ENCODE measurements at places on chromosomes 2 and 18.

GRCh38 chr2:149020432-149020851 is 18.1 kb upstream of the LYPD6B start:
- no peak for DNase-seq

DNA sequence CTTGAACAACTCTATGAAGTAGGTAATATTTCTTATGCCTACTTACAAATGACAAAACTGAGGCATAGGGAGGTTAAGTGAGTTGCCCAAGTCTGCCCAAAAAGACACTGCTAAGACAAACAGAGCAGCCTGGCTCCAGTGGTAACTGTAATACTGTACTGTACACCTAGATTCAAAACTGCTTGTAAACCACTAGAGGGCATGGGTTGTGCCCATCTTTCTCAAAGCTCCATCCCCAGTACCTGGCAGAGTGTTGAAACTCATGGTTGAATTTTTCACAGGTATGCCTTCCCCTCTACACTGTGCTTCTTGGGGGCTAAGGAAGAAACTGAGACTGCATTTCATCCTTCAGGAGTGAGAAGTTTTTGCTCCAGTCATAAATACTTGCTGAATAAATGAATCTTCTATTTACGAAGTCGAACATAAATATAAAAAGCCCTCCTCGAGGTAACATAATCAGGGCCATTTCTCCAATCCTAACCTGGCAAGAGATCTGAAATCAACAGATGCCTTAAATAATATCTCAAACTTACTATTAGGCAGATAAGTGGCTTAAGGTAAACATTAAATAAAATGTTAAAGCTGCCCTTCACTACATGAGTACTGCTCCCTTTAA is 2.0 kb downstream of the PPP4R1 start:
- DNase-seq: no peak

DNA sequence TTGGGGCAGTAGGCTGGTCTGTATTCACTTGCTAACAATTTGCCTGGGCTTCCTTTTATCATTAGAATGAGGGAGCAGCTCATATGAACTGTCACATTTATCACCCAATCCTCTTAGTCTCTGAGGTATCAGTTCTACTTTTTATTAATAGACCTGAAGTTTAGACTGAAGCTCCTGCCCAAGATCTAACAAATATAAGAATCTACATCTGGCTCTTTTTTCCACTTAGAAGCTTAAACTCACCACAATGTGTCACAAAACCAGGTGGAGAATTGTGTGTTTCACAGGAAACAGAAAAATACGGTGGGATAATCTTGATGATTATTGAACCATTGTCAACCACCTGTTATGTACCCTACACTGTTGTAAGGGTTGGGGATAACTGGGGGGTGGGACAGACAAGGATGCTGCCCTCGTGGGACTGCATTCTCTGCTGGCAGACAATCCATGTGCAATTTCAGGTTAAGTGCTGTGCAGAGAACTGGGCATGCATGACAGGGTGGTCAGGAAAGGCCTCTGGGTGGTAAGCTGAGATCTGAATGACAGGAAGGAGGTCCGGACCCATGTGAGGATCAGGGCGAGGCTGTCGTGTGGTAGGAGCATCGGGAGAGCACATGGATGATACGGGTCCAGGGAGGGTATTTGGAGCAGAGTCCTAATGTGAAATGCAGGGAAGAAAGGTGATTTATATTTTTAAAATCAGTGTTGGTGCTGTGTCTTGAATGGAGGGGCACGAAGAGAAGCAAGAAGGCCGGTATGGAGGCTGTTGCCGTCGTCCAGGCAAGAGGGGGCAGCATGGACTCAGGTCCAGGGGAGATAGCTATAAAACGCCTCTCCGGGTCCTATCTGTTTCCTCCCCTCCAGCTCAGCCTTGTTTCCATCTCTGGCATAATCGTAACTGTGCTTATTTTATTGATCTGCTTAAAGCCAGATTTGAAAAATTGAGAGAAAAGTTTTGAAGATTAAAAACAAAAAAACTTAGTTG is 17.6 kb downstream of the MYL12B start:
- no peak for DNase-seq

GRCh38 chr2:165016772-165017411 is 61.6 kb upstream of the SLC38A11 start:
- no peak for DNase-seq

DNA sequence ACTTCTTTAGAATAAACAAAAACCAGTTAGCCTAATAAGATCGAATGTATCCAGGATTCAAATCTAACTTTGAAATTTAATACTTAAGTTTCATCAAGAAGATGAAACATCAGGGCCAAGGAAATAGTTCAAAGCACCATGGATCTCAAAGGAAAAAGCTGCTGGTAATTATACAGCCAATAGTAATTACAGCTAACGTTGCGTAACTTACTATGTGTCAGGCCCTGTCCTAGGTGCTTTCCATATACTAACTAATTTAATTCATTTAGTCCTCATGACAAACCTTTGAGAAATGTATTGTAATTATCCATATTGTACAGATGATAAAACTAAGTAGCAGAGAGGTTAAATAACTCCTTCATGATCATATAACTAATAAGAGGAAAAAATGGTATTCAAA is 598.6 kb downstream of the NYAP2 start:
- DNase-seq: no peak

GRCh38 chr18:10242936-10243680 is 211.3 kb upstream of the APCDD1 start:
- no peak for DNase-seq

GRCh38 chr18:9835113-9835755 is 50.5 kb upstream of the TXNDC2 start:
- DNase-seq: no peak

- no peak for DNase-seq
Measured at GRCh38 chr18:3886575-3887322, 436.8 kb downstream of the TGIF1 start.

GRCh38 chr18:55097456-55098170 is 138.4 kb upstream of the CCDC68 start:
- no peak for DNase-seq

DNA sequence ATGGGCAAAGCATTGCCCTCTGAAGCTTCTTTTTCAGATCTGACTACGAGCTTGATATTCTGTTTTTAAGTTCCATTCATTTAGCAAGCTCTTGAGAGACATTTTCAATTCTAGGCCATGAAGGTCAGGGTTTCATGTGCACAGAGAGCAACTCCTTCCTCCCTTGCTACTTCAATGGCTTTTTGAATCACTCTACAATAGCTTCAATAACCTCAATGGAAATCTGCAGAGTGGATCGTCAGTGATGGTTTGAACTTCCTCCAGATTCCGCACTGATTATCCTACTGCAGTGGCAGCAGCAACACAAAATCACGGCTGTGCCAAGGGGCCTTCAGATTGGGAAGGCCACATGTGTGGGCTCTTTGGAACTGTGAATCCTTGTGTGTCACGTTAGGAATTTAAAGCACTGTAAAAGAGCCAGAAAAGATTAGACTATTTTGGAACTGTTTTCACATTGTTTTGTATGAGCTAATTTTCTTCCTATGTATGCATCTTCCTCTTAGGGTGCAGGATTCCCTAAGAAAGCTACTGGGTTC is 88.4 kb upstream of the MGAT4A start:
- DNase-seq: no peak

GRCh38 chr2:158578703-158579330 is 122.1 kb downstream of the PKP4 start:
- DNase-seq: no peak

DNA sequence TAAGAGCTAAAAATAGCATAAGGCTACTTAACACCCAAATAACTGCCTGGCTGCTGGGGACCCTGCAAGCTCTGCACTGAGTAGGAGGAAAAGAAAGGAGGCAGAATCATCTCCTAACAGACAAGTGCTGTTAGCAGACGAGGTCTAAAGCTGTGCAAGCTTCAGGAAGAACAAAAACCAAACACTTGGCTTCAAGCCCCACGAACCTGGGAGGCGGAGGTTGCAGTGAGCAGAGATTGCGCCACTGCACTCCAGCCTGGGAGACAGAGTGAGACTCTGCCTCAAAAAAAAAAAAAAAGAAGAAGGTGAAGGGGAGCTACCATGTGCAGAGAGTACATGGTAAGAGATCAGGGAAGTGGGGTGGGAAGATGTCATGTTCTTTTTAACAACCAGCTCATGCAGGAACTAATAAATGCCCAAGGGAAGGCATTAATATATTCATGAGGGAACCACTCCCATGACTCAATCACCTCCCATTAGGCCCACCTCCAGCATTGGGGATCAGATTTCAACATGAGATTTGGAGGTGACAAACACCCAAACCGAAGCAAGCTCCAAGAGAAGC is 28.8 kb upstream of the INO80C start:
- no peak for DNase-seq

- no peak for DNase-seq
Measured at GRCh38 chr2:25302758-25303375, 38.9 kb downstream of the DNMT3A start.

- DNase-seq: no peak
Measured at GRCh38 chr2:135585586-135585985, 54.3 kb downstream of the R3HDM1 start.

DNA sequence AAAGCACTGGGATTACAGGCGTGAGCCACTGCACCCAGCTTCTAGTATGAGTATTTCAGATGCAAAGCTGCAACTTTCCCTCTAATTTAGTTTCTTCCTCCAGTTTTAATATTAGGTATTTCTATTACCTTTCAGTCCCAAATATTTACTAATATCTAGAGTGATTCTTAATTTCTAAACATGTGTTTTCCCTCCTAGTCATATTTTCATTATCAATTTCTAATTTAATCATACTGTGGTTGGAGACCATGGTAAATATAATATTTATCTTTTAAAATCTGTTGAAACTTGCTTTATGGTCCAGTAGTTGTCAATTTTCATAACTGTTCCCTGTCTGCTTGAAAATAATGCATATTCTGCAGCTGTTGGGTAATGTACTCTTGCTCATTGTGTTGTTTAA is 245.9 kb upstream of the REV1 start:
- DNase-seq: no peak

DNA sequence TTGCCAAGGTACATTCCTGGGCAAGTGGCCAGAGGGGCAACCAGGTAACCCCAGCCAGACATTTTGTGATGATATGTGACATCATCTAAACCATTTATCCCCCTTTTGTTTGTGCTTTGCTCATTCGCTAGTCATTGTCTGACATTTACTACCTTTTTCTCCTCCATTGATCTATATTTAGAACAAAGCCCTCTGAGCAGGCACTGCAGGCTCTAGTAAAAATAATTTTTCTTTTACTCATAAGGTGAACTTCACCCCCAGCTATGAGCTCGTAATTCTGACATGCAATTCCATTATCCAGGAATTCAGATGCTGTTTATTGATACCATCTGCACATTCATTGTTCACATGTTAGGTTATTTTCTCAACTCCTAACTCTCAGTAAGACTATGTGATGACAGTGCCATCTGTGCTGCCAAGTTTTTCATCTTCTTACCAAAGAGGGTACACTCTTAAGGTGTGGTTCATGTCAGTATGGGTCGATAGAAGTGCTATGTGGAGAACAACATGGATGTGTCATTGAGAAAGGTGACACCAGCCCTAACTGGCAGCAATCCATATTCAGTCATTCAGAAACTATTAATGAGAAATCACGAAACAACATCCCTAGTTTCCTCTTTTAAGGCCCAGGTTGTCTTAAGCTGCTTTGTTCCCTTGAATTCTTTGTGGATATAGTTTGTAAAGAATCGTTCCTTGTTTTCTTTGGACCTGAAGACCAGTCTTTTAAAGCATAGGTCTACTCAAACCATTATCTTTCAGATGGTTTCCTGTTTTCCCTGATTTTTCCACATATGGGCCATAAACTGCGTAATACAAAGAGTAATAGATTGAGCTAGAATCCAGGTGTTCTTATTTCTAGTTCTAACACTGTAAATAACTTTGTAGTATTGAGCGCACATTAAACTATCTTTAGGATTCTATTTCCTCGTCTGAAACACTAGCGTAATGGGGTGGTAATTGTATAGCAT is 978.1 kb upstream of the CDH2 start:
- DNase-seq: no peak

DNA sequence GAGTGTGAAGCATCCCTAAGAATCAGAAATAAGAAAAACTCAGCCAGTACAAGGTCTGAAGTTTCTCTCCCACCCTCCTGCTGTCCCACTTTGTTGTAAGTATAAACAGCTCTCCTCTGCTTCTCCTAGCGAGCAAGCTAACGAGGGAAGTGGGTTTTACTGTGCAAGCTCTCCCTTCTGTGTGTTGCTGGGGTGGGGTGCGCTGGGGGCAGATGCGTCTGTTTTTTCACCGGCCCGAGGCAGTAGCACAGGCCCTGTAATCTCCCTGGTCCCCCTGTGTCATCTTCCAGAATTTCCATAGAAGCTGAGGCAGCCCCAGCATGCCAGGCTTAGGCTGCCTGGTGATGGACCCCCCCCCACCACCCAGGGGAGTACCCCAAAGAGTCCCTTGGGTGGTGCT is 9.4 kb upstream of the CXCR4 start:
- DNase-seq: no peak

DNA sequence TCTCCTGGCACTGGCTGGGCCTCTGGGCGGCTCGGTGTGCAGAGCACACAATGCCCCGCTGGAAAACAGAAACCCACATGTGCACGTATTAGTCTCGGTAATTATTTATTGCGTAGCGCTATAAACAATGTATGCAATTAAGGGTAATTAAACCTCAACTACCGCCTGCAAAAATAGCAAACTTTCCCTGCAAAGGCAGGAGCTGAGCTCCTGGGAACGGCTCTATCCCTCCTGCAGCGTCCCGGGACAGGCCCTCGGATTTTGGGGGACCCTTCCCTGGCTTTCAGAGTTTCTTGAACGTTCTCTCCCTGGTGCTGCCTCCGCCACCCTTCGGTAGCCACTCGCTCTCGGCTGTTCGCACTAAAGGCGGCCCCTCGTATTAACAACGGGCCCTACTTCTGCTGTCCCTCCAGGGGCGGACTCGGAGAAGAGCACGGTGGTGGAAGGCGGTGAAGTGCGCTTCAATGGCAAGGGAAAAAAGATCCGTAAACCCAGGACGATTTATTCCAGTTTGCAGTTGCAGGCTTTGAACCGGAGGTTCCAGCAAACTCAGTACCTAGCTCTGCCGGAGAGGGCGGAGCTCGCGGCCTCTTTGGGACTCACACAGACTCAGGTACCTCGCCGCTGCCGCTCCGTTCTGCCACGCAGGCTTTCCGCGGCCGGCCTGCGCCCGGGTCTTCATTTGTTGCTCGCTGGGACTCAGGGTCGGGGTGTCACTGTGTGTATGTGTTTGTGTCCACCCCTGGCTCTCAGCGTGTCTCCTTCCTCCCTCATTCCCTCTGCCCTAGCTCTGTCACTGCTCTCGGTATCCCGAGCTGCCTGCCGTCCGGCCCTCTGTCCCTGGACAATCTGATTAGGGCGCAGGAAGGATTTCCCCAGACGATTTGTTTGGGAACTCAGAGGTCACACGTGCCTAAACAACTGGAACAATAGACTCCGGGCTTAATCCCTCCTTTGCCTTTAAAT is 1.2 kb downstream of the DLX1 start:
- DNase-seq: no peak

DNA sequence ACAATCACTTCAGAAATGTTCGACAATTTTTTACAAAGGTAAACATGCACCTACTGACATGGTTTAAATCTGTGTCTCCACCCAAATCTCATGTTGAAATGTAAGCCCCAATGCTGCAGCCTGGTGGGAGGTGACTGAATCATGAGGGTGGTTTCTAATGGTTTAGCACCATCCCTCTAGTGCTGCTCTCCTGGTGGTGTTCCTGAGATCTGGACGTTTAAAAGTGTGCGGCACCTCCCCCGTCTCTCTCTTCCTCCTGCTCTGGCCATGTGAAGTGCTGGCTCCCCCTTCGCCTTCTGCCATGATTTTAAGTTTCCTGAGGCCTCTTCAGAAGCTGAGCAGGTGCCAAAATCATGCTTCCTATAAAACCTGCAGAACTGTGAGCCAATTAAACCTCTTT is 28.3 kb downstream of the MAP3K2 start:
- no peak for DNase-seq

- DNase-seq: no peak
Measured at GRCh38 chr2:199833525-199833924, 17.5 kb downstream of the FTCDNL1 start.

- no peak for DNase-seq
Measured at GRCh38 chr2:198157314-198157713, 352.9 kb downstream of the PLCL1 start.

All from stimulated activated CD4-positive, alpha-beta T cell treated with anti-CD3 and anti-CD28 coated beads, TNF-alpha, amount 100 ng/mL, for 24 hours (primary cell).